Activated T-helper 9 cell treated with anti-CD3 and anti-CD28 coated beads, Interleukin-2, amount 50 U/mL, for 16 hours (primary cell): ENCODE measurements at places on chromosomes 7 and 10.

GRCh38 chr10:77501846-77502261 is 135.8 kb downstream of the KCNMA1 start:
- DNase-seq, result no peak

DNA sequence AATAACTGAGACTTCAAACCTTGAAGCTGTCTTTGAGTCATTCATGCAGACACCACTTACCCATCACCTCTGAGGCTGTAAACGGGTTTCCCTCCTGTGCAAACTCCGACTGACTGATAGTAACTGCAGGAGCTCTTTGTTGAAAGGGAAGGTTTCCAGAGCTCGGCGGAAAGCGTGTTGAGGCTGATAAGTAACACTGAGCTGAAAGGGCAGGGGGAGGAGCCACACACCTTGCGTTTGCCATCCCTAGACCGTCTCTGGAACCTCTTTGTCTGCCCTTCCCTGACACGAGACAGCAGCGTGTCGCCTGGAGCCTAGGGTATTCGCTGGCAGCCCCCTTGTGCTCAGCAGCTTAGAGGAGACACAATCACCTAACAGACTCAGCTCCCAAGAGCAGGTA is 134.0 kb downstream of the PAXIP1 start:
- DNase-seq, result no peak

DNA sequence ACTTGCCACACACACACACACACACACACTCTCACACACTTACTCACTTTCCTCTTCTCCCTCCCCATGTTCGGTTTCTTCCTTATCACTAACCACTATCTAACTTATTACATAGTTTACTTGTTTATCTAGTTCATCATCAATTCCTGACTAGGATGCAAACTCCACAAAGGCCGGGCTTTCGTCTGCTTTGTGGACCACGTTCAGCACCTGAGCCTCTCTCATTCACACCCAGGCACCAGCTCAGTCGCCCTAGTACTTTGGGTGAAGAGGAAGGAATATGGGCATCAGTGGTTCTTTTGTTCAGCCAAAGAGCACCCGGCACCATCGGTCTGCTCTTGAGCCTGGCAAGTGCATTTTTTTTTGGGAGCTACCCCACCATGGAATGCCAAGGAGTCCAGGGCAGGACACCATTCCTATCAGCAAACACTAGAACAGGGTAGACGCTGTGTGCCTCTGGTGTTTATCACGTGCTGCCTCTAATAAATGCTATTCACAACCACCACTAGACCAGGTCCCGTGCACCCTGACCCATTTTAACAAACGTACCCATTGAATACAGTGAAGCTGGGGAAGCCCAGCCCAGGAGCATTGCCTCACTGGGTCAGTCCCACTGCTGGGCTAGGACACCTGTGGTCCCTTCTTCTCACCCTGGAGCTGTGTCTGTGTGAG is 2.2 kb downstream of the C10orf67 start:
- no peak for DNase-seq

DNA sequence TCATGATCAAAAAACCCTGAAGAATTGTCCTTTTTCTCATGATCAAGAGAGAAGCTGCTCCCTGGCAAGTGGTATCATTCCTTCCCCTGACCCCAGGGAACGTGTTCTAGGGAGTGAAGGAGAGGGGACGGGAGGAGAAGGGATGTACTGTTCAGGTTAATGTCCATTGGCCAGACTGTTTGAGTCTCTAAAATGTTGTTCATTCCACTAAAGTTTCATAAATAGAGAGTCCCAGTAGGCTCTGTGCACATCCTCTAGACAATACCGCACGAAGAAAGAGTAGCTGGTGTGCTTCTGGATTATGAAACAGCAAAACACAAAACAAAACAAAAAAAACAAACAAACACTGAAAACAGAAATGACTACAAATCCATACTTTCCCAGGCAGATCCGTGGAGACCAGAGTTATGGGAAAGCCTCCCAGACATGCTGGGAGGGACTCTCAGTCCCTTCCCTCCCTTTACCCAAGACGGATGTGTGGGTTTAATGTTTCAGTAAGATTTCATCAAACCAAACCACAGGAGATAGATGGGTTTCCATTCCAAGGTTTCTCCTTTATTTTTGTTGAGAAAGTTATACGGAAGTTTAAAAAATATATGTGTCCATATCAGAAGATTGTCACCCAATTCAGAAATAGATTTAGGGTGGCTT is 66.5 kb upstream of the TNS3 start:
- DNase-seq, result no peak

DNA sequence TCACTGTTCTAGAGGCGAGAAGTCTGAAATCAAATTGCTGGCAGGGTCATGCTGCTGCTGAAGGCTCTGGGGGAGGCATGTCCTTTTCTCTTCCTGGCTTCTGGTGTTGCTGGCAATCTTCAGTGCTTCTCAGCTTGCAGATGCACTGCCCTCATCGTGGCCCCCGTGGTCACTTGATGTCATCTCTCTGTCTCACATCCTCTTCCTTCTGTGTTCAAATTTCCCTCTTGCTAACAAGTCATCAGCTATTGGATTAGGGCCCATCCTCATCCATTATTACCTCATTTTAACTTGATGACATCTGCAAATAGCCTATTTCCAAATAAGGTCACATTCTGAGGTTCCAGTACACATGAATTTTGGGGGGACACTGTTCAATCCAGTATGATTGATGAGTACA is 36.6 kb upstream of the SRGN start:
- no peak for DNase-seq

DNA sequence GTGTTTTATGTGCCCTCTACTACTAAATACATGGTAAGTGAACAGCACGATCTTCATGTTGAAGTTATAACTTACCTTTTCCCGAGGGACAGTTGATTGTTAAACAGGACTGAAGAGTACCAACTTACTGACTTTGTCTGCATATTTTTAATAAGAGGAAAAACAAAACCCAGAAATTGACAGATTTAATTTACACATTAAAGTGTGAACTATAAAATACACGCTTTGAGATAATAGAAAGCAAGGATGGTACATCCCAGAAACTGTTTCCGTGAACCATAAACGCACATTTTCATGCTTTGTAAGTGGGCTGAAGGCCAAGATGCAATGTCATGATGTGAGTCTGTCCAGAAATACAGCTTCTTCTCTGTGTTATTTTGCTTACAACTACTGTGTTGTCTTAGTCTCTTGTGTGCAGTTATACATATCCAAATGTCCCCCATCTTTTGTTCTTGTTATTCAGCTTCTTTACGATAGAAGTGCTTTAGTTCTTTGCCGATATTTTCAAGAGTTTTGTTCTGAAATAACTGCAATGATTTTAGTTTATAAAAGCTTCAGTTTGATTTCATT is 190.1 kb downstream of the MLLT10 start:
- no peak for DNase-seq

GRCh38 chr10:29120216-29120615 is 168.7 kb upstream of the LYZL1 start:
- no peak for DNase-seq

- DNase-seq, result no peak
These were observed 1.7 kb downstream of the NYAP1 start for GRCh38 chr7:100485471-100485876.

- DNase-seq, result no peak
These were observed 6.2 kb upstream of the CFAP58 start for GRCh38 chr10:104347295-104348045.

DNA sequence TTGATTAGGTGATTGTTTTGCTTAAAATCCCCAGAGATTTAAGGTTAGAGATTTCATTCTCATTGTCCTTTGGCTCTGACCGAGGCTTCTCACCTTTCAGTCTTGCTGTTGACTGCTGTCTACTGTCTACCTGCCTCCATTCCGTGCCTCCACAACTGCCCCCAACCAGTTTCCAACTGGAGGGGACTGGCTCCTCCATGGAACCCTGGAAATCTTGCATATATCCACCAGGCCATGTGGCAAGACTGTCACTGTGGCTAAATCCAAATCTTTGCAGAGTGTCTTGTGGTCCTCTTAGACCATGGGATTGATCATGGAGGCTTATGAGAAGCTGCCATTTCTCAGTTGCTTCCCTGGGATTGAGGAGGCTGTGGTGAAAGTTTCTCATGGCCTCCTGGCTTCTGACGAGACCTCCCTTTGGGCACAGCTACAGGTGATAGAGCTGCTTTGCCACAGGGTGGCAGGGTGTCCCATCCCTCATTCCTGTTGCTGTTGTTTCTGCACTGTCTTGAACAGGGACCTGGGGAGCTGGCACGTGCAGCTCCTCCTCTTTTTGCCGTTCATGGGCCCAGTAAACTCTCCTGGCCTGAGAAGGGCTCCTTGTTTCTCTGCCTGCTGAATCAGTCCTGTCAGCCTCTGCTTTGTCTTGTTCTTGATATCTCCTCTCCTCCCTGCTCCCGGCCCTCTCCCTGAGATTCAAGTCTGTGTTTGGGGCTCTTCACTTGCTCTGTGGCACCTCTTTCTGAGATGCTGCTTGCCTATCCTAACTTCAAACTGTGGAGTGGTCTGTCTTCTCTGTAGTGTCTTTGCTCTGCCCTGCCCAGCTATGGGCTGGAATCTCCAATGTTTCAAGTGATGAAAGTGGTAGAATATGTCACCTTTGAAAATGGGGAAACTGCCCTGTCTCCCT is 63.6 kb upstream of the IGFBP3 start:
- no peak for DNase-seq

DNA sequence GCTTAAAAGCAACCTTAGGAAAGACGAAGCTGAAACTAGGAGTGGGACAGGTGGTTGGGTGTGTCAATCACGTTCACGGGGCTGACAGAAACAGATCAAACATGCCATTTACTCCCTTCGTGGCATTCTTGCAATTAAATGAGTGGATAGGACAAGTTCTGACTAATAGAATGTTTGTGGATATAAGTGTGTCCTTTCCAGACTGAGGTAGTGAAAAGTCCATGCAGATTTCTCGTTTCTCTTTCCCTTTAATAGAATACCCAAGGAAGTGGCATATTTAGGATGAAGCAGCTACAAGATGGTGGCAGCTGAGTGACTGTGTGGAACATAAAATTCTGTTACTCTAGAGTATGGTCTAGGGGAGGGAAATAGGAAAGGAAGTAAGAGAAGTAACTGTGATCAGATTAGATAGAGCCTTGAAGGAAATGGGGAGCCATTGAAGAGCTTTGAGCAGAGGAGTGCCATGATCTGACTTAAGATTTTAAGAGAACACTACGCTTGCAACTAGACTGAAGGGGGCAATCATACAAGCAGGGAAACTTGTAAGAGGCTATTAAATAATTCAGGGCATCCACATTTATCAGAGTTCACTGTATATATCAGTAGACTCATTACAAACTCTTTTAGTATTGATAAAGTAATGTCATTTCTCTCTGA is 46.3 kb upstream of the HYAL4 start:
- DNase-seq, result no peak

DNA sequence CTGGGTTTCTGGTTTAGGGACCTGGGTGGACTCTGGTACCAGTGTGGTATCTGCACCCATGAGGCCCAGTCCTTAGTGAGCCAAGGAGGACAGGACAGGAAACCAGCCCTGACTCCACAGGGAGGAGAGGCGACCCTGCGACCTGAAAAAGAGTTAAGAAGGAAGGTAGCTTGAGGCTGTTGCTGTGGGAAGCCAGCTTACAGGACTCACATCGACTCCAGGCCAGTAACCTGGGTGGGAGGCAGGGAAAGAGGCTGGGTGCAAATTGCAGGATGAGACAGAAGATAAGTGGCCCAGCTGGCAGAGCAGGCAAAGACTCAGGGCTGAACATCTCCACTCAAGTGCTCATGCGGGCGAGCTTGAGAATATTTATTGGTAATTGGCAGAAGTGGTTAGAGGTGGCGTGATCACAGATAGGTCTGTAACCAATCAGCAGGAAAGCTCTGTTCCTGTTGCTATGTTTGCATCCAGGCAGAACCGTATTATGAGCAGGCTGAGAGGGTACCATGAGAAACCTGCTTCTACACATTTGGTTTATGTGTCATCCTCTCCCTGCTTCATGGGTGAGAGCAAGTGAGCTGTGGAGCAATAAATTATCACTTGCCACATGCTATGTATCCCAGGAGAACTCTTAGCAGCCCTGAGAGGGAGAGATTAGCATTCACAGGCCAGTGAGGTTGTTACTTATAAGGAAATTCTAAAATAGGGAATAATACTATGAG is 11.0 kb downstream of the TLL2 start:
- no peak for DNase-seq

- no peak for DNase-seq
These were observed 31.6 kb upstream of the AKR1C1 start for GRCh38 chr10:4931587-4931986.

GRCh38 chr10:7700577-7701125 is 2.5 kb upstream of the ITIH2 start:
- DNase-seq, result no peak

DNA sequence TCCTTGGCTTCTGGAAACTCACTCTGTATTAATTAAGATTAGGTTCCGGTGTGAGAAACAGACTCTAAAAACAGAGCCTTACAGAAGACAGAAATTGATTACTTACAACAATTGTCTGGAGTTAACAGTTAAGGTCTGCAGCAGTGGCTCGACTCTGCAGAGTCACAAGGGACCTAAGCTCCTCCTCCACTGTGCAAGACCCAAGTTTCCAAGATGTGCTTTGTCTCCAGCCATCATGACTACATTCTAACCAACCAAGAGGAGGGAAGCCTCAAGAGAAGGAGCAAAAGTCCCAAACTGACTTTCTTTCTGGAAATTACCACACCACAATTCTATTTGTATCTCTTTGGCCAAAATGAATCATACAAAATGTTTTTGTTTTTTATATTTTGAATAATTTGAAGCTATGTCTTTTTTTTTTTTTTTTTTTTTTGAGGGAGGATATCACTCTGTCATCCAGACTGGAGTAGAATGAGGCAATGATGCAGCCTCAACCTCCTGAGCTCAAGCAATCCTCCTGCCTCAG is 14.2 kb upstream of the ODAD2 start:
- no peak for DNase-seq

DNA sequence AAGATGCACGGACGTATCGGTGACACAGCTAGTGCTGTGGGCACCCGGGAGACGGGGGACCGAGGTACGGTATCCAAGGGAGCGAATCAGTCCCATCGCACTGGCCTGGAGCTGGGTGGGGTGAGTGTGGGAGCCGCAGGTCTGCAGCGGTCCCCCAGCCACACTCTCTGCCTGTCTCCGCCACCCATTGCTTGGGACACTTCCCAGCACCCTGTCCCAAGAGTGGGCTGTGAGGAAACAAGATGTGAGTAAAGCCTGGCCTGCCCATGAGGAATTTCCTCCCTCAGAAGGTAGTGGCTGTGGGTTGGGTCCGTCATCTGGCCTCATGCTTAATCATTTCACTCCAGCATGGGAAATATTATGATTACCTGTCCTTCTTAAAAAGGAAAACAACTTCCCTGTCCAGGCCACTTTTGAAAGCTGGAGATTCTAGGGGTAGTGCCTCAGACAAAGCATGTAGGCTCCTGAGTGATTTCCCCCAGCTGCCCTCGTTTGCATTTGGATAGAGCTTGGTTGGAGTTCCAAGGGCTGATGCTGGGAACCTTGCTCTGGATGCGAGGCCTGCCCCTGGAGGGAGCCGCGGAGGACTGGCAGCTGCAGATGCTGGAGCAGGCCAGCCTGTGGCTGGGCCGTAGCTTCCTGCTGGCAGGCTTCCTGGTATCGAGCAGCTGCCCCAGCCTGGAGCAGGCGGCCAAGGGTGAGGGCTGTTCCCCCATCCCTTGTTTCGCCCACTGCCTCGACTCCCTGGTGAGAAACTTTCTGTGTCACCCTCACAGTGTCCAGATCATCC is 6.2 kb upstream of the ACTR3C start:
- no peak for DNase-seq

GRCh38 chr7:108592646-108593201 is 23.1 kb downstream of the DNAJB9 start:
- no peak for DNase-seq
